ENCODE measurements at places on chromosomes 16 and 17.
A peak's percentile ranks its signal among the peaks of the same experiment; 100 is the strongest.

DNA sequence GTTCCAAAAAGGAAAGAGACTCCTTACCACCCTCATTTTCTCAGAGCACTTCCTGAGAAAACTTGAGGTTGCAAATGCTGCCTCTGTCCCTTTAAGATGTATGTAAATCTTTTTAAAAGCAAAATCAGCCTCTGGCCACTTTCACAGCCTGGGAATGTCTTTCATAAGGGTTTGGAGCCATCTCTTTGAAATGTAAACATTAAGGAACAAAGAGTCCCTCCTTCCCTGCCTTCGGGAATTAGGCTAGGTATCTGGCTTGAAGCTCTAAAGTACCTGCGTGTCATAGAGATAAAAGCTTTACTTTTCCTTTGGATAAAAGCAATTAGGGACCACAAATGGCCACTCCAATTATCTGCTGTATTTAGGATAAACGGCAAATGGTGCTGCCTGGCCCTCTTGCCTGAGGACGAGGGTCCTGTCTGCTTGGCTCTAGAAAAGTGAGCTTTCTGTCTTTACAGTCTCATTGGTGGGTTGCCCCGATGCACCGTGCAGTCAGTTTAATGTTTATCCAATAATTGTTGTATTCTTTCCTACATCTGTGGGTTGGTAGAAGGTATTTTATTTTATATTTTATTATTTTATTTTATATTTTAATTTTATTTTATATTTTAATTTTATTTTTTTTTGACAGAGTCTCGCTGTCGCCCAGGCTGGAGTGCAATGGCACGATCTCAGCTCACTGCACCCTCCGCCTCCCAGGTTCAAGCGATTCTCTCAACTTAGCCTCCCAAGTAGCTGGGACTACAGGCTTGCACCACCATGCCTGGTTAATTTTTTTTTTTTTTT is 23.9 kb downstream of the NLRC3 start:
- no peak for DNase-seq

DNA sequence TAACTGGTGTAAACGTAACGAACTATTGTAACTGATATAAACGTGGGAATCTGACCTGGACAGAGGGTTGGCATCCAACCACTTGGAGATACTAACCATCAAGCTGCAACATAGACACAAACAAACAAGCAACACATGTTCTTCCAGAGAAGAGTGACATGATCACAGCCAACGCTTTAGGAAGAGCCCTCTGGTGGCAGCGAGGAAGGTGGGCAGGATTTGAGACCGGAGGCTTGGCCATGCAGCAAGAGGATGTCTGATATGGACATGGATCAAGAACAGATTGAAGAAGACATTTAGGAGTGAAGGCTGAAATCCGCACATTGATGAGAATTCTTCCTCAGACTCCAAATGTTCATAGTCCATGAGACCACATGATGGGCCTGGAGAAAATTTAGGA is 40.3 kb upstream of the TNRC6A start:
- DNase-seq = peak; percentile 30

GRCh38 chr17:39981766-39982375 is 1.3 kb downstream of the PSMD3 start:
- DNase-seq = no peak

GRCh38 chr17:16486373-16487250 is 5.4 kb downstream of the LRRC75A start:
- DNase-seq = no peak

GRCh38 chr17:43615330-43616028 is 46.2 kb downstream of the MEOX1 start:
- DNase-seq = no peak

DNA sequence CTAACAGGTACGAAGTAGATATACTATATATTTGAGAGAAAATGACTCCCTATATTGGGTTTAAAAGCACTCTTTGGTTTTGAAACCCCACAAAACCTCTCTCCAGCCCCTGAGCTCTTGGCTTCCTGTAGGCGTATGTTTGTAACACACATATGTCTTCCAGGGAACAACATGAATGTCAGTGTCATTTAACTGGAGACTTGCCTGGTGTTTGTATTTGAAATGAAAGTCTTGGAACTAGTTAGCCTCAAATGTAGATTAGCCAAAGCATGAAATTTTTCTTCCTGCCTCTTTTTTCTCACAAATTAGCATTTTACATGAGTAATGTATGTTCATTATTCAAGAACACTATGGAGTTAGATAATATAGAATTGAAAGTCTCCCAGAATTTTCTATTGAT is 411.8 kb upstream of the ASIC2 start:
- no peak for DNase-seq

DNA sequence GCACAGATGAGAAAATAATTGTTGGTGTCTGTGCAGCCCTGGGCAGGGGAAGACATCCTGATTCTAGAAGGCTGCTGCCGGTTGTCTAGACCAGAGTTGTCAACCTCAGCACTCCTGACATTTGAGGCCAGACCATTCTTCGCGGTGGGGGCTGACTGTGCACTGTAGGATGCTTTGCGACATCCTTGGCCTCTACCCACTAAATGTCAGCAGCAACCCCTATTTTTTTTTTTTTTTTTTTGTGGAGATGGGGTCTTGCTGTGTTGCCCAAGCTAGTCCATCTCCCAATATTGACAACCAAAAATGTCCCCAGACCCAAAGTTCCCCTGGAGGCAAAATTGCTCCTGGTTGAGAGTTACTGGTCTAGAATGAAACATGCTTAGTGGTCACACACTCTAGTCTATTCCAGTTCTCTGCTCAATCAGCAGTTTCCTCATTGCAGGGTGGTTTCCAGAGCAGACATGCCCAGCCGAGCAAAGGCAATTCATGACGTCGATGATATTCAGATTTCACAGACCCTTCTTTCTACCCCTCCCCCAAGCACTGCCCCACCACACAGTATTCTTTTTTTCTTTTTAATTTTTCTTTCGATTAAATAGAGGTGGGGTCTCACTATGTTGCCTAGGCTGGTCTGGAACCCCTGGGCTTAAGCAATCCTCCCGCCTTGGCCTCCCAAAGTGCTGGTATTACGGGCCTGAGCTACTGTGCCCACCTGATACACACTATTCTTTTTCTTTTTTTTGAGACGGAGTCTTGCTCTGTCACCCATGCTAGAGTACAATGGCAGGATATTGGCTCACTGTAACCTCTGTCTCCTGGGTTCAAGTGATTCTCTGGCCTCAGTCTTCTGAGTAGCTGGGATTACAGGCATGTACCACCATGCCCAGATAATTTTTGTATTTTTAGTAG is 9.0 kb downstream of the C17orf99 start:
- no peak for DNase-seq

DNA sequence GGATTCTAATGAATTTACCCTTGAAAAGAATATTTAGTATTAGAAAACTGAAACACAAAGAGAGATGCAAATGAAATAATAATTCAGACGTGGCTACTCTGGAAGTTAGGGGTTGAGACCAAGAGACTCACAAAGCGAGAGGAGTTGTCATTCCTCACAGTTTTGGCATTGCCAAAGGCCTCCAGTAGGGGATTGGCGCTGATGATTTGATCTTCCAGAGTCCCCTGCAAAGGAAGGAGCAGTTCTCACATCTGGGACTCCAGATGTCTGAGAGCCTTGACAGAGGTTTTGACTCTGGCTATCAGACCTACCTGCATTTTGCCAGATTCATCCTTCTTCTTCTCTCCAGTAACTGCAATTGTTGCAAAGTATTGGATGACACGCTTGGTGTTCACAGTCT is 6.6 kb downstream of the MYH8 start:
- no peak for DNase-seq

DNA sequence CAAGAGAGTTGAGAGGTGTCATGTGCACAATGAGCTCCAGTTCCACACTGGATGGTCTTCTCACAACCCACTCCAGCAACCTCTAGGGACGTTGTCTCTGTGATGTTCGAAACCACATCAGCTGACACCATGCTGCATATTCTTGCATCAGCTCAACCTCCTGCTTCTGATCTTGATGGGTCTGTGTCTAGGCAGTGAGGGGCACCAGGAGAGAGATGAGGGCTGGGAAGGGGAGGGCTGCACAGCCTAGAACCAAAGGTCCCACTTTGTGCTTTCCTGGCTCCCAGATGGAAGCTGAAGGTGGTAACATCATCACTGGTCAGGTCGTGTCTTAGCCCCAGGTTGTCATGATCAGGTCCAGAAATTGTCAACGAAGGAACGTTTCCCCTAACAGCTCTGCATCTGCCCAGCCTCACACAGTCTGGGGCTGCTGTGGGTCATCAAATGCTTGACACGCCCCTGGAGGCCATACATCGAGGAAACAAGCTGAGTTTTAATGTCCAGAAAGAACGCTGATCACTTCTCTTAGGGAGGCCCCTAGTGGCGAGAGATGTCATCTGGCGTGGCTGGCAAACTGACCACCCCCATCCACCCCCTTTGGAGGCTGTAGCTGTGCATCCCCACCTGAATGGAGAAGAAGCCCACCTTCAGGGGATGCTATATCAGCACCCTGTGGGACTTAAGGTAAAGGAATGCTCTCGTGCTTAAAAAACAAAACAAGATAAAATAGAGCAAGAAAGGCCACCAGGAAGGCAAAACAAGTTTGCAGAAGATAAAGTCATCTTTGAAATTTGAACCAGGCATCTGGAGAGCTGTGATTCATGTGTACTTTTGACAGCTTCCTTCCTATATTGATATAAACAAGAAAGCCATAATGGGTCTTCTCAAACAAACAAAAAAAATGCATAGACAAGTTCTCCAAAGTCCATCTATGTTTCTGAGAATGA is 58.3 kb downstream of the WIPI1 start:
- DNase-seq = peak; percentile 55

GRCh38 chr16:88812513-88813268 is 963 bp upstream of the APRT start:
- DNase-seq = no peak

DNA sequence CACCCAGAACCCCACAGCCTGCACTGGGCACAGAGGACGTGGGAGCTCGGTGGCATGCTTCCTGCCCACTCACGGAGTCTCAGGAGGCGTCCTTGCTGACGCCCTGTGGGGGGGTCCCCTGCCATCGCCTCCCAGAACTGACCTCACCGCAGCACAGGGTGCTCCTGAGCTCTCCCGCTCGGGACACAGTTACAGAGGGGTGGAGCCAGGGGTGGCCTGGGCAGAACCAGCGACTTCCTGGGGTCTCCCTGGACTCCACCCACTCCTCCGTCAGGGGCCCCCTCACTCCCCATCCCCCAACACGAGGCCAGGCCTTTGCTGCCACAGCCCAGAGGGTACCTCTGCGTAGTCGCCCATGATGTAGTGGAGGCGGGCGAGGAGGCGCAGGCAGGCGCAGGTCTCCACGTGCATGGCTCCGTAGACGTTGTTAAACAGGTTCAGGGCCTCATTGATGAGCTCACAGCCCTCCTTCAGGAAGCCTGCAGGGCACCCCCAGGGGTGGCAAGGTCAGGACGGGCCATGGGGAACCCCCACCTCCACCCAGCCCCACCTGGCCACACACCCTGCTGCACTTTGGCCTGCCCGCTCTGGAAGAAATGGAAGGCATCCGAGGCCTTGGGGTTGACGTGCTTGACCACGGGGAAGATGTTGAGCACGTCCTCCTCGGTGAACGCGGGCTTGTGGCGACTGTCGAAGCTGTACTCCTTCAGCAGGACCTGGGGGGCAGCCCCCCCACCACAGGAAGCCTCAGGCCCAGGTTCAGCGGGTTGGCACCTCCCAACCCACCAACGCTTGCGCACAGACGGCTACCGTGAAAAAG is 17.8 kb downstream of the CLUH start:
- no peak for DNase-seq
